Dermis blood vessel endothelial cell (primary cell): ENCODE measurements at places on chromosomes 12 and 14. TPM values are rescaled to one million over a fixed set of nuclear protein-coding genes. Genes with fewer than 3 reads are reported as not detected.

NOS1 gene
- not detected in 2 replicates for total RNA-seq

DNA sequence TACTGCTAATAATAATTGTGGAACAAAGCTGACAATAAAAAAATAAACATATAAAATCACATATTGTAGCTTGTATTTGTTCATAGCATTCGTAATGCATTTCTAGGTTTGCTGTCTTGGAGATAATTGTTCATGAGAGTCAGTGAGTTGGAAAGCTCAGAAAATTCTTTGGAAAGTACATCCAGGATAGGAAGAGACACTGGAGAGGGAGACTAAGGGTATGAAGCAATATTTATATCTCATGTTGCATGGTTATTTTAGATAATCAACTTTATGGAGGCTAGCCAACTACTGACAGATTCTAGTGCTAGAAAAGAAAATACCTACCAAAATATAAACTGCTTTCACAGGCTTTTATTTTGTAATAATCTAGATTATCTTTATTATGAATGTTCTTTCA is 1095.2 kb downstream of the FSCB start:
- DNase-seq, result no peak

DNA sequence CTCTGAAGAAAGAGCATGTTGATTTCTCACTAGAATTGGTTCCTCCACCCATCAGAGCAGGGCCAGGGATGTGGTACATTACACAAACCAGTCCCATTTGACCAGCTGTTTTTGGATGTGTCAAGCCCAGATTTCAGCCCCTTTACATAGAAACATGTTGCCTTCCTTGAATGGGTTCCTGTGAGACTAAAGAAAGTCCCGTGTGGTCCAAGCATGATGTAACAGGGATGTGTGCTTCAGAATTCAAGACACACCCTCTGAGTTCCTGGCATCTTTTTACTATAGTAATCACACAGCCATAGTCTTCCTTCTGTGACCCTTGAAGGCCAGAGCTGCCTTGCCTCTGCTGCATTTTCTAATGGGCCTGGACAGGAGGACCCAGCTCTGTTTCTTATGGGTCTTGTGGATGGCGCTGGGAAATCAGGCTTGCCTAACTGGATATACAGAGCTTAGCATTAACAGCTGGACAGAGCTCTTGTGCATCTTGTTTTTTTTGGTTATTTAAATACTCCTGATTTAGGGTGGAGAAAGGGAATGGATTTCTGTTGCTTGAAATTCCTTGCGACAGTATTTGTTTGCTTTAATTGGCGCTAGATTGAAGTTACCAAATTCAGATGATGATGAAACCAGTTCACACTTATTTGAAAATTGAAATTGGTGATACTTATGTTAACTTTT is 341.0 kb downstream of the ZFP36L1 start:
- DNase-seq, result no peak

DNA sequence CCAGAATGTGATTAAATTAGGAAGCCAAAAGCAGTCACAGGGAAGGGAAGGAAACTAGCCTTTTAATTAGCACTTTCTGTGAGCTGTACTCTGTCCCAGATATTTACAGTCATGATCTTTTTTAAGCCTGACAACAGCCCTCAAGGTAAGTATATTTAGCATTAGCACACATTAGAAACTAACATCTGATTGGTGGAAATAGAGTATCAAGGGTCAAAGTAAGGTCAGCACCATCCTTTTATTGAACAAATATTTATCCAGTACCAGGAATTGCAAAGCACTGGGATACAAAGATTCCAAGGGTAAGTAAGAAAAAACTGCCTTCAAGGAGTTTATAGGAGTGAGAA is 28.2 kb downstream of the RPGRIP1 start:
- DNase-seq, result no peak

NR1H4 gene
- 0.09 and 0.34 TPM in 2 replicates for total RNA-seq

CLEC7A gene
- total RNA-seq, result 0.47 and 0.68 TPM in 2 replicates

ACACB gene
- 6.0 and 8.8 TPM in 2 replicates for total RNA-seq

CLEC6A gene
- not detected in 2 replicates for total RNA-seq

DNA sequence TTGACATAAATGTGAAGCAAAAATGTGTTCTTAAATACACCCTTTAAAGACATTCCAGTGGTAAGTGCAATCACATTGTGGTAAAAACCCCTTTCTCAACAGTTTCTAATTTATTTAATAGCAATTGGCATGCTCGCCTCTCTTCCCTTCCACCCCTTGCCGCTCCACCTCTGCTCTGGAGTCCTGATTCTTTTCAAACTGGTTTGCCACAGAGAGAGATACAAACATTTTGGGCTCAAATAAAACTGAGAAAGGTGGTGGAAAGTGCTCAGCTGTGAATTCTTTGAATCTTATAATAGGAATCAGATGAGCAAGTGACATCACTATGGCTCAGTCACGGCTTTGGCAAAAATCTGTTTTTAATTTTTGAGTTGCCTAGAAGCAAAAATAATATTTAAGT is 993.9 kb downstream of the GALC start:
- DNase-seq, result no peak

DNA sequence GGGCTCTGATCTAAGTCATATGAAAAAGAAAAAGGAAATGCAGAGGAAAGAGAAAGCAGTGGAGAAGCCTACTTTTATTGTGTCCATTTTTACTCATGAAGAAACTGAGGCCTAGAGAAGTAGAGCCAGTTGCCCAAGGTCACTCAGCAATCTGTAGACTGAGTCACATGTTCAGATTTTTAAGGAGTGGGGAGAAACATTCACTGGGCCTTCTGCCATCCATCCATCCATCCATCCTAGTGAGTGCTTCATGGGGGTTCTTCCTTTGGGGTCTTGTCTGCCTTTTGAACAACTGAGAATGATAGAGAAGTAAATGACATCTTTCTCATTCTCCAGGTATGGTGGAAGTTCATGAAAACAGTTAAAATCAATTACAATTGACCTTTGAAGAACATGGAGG is 233.6 kb upstream of the SRRM4 start:
- DNase-seq, result no peak

- DNase-seq, result no peak
Observed at GRCh38 chr12:28443337-28443736, 253.1 kb downstream of the CCDC91 start.

MGP gene
- total RNA-seq, result 63.0 and 68.4 TPM in 2 replicates

TAS2R30 gene
- 3.9 and 6.8 TPM in 2 replicates for total RNA-seq

KRT71 gene
- not detected in 2 replicates for total RNA-seq

PCED1B gene
- 0.19 and 0.51 TPM in 2 replicates for total RNA-seq

DNA sequence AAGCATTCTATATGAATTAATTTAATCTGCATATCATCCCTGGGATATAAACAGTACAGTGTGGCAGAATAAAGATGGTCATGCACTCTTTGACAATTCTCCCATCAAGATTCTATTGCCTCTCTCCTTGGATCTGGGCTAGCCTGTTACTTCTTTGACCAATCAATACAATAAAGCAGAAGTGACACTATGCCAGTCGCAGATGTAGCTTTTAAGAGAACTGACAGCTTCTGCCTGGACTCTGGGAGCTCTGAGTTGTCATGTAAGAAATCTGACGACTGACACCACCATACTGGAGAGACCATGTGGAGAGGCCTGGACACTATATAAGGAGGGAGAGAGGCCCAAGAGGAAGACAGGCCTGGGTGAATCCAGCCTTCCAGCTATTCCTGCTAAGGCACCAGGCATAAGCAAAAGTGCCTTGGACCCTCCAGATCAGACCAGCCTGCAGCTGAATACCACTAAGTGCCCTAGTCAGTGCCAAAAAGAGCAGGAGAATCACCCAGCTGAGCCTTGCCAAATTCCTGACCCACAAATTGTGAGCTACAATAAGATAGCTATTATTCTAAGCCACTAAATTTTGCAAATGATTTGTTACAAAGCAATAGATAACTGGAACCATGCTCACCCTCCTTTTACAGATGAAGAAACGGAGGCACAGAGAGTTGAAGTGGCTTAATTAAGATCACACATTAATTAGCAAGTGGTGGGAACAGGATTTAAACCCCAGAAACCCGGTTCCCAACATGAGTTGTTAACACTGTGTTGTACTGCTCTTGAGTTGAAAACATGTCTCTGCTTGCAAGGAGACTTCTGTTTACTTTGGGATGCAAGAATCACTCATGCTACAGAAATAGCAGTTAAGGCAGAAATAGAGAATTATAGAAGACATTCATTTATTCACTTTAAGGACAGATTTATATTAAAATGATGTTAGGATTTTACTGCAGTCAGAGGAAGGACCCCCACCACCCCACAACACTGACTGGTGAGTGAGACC is 84.6 kb downstream of the RIN3 start:
- no peak for DNase-seq

DNA sequence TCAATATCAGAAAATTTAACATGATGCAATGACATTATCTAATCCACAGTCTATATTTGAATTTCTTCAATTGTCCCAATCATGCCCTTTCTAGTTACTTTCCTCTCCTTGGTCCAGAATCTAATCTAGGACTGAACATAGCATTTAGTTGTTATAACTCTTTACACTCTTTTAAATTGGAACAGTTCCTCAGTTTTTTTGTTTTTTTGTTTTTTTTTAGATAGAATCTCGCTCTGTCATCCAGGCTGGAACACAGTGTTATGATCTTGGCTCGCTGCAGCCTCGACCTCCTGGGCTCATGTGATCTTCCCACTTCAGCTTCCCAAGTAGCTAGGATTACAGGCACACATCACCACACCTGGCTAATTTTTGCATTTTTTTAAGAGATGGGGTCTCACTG is 63.1 kb downstream of the RERG start:
- DNase-seq, result no peak

P2RX2 gene
- total RNA-seq, result 0.17 TPM in 1 of 2 replicates, not detected in the other

- DNase-seq, result no peak
Observed at GRCh38 chr12:27915021-27915420, 57.5 kb downstream of the PTHLH start.

DNA sequence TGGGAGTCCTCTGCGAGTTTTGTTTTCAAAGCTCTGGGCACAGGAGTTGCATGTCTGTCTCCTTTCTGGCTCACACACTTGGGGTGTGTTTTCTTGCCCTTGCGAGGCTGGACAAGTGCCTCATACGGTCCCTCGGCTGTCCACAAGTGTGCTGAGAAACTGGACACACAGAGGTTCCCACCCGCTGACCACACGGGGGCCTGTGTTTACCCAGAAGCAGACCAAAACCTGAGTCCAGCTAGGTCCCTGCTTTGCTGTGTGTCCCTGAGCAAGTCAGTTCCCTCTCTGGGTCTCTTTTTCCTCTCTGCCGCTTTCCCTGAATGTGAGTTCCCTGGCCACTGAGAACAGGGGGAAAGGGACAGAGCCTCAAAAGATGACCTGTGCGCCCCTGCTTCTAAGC is 678 bp upstream of the OAS2 start:
- DNase-seq, result peak; percentile 48

MSI1 gene
- total RNA-seq, result not detected in 2 replicates
